A375 (cell line): ENCODE measurements at places on chromosomes 2 and 18. TPM values are rescaled to one million over a fixed set of nuclear protein-coding genes. Genes with fewer than 3 reads are reported as not detected.

The TAF1B gene
- total RNA-seq, result 13.1 and 14.9 TPM in 2 replicates

The LRP1B gene
- total RNA-seq, result 1.3 and 2.2 TPM in 2 replicates

The CFAP65 gene
- 0.08 TPM in 1 of 2 replicates, not detected in the other for total RNA-seq

The SKOR2 gene
- not detected in 2 replicates for total RNA-seq

The ANO7 gene
- total RNA-seq, result 0.19 and 1.0 TPM in 2 replicates

The RSAD2 gene
- 0.21 TPM in 1 of 2 replicates, not detected in the other for total RNA-seq

The FBXO48 gene
- 0.23 and 0.34 TPM in 2 replicates for total RNA-seq

The CCDC93 gene
- total RNA-seq, result 8.8 and 11.0 TPM in 2 replicates

The RNF125 gene
- 8.8 and 11.3 TPM in 2 replicates for total RNA-seq

The C2orf66 gene
- total RNA-seq, result 0.15 TPM in 1 of 2 replicates, not detected in the other

The MRPL53 gene
- total RNA-seq, result 95.8 and 110 TPM in 2 replicates

The DHRS9 gene
- total RNA-seq, result not detected in 2 replicates

The MATN3 gene
- 0.15 and 0.66 TPM in 2 replicates for total RNA-seq

The MAP3K19 gene
- total RNA-seq, result not detected in 2 replicates

The UCN gene
- 6.6 and 9.2 TPM in 2 replicates for total RNA-seq

The STAT4 gene
- total RNA-seq, result 0.11 TPM in 1 of 2 replicates, not detected in the other
